ENCODE measurements at places on chromosomes 3 and 15.
A peak's percentile ranks its signal among the peaks of the same experiment; 100 is the strongest.

- DNase-seq, result no peak
These were observed 74.5 kb downstream of the BFSP2 start for GRCh38 chr3:133474251-133474801.

DNA sequence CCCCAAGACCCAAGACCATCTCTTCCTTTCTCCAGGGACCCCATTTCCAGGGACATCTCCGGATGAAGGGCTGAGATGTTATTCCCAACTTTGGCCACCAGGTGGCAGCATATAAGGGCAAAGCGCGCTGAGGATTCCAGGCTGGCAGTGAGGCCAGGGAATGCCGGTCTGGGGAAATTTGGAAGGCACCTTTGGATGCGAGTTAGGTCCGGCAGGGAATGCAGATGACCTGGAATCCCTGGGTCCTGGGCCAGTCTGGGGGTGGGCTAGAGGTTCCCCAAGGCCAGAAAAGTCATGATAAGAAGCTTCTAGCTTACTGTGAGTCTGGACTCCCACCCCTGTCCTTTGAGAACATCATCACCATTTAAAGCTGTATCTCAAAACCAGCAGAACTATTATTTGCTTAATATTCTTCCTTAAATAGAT, 1.6 kb upstream of the CHST13 start:
- no peak for DNase-seq

DNA sequence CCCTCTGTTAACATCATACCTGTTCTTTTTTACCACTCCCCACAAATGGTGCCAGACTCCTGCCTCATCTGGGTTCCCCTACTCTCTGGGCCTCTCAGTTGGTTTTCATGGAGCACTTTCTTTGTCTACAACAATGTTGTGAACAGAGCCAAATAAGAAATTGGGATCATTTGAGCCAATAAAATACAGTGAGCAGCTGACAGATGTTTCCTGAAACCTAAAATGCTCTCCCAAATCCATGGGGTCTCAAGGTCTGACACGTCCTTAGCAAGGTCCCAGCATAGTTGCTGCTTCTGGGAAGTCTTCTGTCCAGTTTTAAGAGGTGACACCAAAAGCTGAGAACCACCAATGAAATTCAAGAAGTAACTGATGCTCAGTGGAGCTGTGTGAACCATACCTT, 1.7 kb downstream of the NMNAT3 start:
- no peak for DNase-seq

- DNase-seq, result no peak
These were observed 122.3 kb downstream of the PLD1 start for GRCh38 chr3:171688002-171688401.

- no peak for DNase-seq
These were observed 167.1 kb downstream of the NFKBIZ start for GRCh38 chr3:102016417-102016816.

DNA sequence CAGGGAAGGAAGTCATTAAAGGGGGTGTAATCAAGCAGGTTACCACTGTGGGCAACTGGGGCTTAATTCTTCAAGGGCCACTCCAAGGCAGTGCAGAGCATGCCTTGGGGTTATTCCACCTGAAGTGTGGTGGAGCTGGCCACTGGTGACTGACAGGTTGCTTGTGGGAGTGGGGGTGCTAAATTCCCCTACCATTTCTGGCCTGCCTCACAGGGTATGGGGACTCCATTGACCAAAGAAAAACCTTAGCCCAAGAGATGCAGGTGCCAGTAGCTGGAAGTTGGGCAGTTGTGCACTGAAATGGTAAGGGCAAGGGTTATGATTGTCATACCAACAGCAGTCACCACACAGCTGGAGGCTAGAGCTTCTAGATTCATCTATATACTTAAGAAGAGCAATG, 93.4 kb downstream of the ZNF621 start:
- no peak for DNase-seq

GRCh38 chr15:65524226-65524625, 6.0 kb upstream of the HACD3 start:
- DNase-seq, result no peak

- DNase-seq, result no peak
These were observed 229.5 kb upstream of the ROPN1 start for GRCh38 chr3:124221422-124221821.

DNA sequence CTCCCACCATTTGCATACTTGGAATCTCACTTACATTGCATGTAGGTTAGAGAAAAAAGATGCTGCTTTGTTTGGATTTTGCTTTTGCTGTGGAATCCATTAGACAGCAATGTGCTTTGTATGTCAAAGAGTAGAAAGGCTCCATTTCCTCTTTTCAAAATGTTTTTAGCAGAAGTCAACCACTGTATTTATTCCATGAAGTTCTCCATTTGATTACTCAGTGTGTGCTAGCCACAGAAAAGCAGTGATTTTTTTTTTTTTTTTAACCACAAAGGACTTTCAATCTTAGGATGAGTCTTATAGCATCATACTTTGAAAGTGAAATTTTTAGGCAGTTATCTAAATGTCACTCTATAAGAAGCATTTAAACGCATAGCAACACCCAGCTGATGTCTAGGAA, 285.0 kb upstream of the ADAMTS9 start:
- no peak for DNase-seq

GRCh38 chr3:13480340-13481318, 523 bp downstream of the HDAC11 start:
- no peak for DNase-seq

DNA sequence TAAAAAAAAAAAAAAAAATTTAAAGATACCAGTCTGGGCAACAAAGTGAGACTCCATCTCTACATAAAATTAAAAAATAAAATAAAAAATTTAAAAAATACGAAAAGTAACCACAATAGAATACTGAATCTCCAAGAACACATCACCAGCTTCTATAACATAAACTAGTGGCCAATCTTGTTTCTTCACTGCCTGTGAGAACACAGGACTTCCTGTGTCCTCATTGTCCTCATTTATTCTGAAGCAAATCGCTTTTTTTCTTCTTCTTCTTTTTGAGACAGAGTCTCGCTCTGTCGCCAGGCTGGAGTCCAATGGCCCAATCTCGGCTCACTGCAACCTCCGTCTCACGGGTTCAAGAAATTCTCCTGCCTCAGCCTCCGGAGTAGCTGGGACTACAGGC, 28.6 kb upstream of the RAB7A start:
- DNase-seq, result no peak

DNA sequence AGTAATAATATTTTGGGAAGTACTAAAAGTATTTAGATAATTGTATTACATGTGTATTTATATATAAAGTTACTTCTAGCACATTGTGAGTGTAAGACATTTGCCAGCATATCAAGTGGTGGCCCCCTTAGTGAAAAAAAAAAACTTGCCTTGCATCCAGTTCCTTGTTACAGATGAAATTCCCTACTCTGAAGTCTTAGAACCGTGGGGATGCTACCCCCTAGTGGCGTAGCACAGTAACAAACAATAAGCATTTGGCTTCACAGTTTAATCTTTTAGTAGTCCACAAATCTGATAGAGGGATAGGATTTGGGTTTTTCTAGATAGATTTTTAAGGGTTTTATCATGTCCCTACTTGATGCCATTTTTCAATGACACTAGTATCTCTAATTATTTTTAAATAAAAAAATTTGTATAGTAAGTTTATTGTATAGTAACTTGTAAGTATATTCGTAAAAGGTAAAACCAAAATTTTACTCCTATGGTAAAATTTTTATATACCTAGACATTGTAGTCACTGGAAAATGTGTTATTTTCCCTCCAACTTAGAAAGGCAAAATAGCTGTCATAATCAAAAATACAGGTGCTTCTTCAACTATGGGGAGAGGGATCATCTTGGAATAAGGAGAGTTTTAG, 14.3 kb downstream of the SMC4 start:
- peak; percentile 66 for DNase-seq

All from NCI-H524 treated with DMSO at 0.1 percent for 48 hours (cell line).